ENCODE measurements at places on chromosomes 16 and 17.

GRCh38 chr16:86930663-86931373 is 352.5 kb downstream of the FOXL1 start:
- DNase-seq = no peak

DNA sequence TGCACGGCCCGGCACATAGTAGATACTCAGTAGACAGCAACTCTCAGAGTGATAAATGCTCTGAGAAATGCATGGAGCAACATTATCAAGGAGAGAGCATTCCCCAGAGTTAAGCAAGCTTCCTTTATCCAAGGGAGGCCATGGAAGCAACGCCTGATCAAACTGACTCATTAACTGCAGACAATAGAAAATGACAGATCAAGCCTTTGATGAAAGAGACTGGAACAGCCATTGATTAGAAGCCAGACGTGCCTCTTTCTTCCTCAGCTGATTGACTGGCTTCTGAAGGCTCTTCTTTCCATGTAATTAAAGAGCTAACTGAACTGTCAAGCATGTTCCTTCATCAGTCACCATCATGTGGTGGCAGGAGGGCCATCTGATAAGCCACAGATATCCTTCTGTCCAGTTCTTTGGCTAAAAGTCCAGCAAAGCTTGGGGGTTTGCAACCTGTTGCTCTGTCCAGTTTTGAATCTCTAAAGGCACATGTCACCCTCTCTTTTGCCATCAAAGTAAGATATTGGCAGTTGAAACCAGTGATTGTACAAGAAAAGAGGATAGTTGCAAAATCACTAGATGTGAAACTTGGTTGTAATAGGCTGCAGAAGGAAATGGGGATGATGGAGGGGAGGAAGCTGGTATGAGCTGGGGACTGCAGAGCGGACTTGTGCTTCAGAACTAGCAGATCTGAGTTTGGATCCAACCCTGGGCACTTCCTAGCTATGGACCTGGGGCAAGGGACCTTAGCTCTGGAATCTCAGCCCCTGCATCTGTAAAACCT is 188.0 kb downstream of the HAPSTR1 start:
- DNase-seq = no peak

GRCh38 chr17:77174928-77175661 is 34.3 kb downstream of the SEC14L1 start:
- no peak for DNase-seq

DNA sequence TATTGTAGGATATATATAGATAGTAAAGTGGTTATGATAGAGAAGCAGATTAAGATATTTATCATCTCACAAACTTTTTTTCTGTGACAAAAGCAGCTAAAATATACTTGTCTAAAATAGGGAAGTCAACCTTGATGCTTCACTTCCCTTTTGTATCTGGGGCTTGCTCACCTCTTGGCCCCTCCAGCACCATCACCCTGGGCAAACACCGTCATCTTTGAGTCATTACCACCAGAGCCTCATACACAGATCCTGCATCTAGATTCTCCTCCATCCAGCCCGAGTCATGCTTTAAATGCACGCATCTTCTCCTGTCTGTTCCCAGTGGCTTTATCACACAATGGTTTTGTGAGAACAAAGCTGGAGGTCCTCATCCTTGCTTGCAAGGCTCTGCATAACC is 1062.7 kb upstream of the EEF2KMT start:
- DNase-seq = no peak

DNA sequence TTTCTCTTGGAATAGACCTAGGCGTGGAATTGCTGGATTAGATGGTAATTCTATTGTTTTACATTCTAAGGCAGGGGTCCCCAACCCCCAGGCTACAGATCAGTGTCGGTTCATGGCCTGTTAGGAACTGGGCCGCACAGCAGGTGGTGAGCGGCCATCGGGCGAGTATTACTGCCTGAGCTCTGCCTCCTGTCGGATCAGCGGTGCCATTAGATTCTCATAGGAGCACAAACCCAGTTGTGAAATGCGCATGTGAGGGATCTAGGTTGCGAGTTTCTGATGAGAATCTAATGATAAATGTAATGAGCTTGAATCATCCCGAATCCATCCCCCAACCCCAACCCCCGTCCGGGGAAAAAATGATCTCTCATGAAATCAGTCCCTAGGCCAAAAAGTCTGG is 23.0 kb downstream of the NLRC5 start:
- no peak for DNase-seq

GRCh38 chr17:72089453-72089987 is 31.3 kb upstream of the SOX9 start:
- no peak for DNase-seq

- peak; percentile 83 for DNase-seq
These were observed 31.5 kb downstream of the CDK5RAP3 start for GRCh38 chr17:48002266-48002915.

GRCh38 chr16:70665113-70665694 is 18.8 kb downstream of the IL34 start:
- DNase-seq = no peak
